ENCODE measurements at places on chromosomes 5 and 9.
A peak's percentile ranks its signal among the peaks of the same experiment; 100 is the strongest.

DNA sequence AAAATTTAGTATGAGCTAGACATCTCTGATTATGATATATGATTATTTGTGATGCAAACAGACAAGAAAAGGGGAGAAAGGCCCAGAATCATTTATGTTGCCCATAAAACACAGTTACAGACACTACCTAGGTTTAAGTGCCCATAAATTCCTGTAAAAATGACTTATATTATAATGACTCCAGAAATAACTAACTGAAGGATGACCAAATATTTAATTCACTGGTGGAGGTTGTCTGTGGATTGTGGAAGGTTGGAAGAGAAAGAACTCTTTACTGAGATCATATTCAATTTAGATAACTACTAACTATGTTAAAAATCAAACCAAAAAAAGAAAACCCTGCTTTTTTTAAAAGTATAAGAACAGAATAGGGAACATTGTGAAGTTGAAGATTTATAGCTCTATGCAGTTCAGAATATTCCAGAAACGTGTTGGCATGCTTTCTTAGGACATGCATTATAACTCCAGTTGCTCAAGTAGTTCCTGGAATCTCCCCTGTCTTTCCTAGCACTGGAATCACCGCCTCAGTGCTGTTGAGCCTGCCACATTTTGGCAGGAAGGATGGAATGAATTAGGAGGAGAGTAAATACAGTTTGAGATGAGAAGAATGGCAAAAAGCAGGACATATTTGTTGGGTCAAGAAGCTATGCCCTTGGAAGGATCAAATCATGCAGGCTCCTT, 72.0 kb upstream of the PAPPA start:
- DNase-seq, result peak; percentile 31

DNA sequence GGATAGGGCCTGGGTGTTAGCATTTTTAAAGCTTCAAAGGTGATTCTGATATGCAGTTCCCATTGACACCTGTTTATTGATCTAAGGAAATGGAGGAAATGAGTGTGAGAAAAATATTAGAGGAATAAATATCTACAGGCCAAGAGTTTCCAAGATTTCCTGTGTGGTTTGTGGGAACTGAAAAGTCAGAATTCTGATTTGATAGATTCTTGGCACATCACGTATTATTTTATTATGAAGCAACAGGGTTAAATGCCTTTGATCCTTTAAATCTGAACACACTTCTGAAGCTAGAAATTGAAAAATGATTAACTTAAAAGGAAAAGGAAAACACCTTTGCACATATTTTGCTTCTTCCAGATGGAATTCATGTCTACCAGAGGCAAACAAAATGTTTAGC, 113.7 kb downstream of the CD180 start:
- no peak for DNase-seq

DNA sequence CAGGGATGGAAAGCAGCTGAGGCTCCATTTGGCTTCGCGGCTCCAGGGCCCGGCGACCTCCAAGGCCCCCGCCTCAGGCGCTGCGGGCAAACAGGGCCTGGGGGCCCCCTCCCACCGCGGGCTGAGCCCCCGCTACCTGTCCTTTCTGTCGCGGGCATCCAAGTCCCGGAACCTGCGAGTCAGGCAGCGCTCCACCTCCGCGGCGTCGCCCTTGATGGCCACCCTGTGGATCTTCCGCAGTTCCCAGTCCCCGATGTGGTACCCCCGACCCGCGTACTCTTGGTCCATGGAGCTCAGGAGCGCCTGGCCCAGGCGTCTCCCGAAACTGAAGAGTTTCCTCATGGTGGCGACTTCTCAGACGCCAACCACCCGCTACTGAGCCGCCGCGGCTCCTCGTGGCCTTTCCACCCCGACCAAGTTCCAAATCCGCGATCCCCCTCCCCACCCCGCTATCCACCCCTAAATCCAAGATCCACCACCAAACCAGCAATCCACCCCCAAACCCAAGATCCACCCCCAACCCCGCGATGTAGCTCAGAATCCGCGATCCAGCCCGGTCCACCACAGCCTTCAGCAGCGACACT, 86.5 kb upstream of the CCDC180 start:
- no peak for DNase-seq

DNA sequence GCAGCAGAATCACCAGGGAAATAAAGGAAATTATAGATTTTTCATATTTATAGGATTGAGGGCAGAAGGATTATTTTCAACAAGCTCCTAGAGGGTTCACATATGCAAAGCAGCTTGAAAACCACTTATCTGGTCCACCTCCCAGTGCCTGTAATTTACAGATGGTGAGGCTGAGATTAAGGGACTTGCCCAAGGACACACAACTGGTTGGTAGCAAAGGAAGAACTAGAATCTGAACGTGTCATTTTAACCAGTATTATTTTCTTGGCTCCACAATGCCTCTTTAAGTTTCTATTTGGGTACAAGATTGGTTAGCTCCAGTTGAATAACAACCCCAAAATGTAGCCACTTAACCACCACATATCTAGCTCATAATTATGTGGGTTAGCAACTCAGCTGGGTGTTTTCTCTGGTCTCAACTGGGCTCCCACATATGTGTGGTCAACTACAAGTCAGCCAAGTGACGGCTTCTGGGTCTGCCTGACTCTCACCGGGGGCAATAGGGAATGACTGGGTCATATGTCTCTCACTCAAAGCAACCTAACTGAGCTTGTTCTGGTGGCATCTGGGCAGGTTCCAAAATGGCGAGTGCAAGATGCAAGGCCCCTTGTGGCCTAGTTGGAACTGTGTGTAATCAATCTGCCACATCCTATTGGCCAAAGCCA, 127.7 kb downstream of the ZDHHC21 start:
- no peak for DNase-seq

GRCh38 chr5:14413331-14413750, 168.3 kb upstream of the OTULINL start:
- DNase-seq, result no peak

DNA sequence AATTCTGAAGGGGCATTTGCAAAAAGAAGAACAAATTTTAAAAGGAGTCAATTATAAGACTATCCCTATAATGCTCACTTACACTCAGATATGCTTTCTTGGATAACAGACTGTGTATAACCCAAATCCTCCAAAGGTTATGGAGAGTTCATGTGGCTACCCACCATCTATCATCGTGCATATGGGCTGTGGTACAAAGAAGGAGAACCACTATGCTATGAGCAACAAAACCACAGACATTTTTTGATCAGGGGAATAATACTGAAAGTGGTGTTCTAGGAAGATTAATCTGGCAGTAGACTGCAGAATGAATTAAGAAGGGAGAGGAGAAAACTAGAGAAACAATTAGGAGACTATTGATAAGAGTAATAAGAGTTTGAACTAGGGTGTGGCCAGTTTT, 16.8 kb downstream of the NR3C1 start:
- no peak for DNase-seq

DNA sequence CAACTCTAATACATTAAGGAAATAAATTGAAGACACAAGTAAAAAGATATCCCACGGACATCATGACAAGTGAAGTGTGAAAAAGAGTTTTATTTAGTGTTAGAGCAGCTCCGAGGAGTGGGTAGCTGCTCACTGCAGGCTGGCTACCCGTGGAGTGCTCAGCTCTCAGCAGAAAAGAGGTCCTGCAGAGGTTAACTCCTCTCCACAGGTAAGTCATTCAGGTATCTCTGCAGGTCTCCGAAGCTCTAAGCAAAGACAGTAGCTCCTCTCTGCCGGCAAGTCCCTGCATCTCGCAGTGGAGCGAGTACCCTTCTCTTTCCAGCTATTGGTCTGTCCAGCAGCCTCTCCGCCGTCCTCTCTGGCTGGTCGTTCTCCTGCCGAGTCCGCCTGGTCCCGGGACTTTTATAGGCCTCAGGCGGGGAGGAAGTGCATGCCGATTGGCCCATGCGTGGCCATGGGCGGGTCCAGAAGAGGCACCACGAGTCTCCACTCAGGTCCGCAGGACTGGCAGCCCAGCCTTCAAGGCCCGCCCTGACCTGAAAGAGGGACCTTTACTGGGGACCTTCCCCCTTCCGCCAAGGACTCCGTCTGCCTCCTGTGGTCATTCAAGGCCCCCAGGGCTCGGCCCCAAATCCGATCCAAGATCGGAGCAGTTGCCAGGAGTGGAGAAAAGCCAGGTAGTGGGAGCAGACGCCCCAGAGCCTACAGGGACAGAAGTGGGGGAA, 29.9 kb downstream of the BTNL9 start:
- no peak for DNase-seq

DNA sequence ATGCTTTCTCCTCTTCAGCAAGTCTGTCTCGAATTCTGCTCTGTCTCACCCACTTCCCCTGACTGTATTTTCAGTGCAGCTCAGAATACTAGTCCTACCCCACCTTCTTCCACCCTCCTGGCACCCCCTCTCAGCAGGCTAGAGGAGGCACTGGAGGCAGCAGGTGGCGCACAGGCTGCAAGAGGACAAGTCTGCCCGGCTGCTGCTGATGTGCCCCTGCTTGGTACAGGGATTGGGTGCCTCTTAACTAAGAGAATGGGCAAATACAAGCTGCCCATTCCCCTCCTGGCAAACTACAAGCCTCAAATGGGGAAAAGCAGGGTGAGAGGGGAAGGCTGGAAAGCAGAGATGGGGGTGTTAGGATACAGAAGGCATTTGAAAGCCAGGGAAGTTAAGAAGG, 5.1 kb downstream of the TLN1 start:
- DNase-seq, result no peak

DNA sequence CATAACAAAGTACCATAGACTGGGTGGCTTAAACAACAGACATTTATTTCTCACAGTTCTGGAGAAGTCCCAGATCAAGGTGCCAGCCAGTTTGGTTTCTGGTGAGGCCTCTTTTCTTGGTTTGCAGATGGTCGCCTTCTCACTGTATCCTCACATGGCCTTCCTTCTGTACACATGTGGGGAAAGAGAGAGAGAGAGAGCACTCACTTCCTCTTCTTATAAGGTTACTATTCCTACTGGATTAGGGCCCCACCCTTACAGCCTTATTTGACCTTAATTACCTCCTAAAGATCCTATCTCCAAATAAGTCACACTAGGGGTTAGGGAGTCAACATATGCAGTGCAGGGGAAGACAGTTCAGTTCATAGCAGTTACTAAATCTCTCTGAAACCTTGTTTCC, 205.6 kb upstream of the GDNF start:
- DNase-seq, result no peak

DNA sequence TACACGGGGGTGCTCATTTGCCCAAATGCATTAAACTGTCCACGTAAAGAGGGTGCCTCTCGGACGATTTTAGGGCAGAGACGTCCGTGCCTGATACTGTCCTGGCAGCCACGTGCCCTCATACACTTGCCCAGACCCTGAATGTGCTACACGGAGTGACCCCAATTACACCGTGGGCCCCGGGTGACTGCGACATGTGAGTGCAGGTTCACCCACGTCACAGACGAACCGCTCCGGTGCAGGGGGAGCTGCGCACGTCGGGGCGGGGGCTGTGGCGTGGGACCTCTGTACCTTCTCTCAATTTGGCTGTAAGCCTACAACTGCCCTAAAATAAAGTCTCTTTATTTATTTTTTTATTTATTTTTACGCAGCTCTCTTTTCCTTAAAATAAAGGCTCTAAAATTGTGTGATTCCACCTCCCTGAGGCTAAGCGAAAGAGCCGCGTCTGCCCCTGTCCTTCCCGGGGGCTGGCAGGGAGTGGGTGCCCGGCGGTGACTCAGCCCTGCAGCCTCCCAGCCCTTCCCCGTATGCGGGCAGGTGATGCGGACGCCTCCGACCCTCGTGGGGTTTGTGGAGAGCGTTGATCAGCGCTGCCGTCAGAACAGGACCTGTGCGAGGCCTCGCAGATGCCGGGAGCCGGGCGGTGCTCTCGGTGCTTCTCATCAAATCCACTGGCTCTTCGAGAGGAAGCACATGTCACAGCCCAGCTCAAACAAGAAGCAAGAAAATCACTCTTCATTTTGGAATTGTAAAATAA, 9.2 kb upstream of the EGFL7 start:
- no peak for DNase-seq

- no peak for DNase-seq
These were observed 159.3 kb upstream of the TARS1 start for GRCh38 chr5:33281431-33281843.

GRCh38 chr5:149575131-149575530, 6.2 kb upstream of the ARHGEF37 start:
- no peak for DNase-seq

GRCh38 chr9:127523312-127523851, 72.1 kb downstream of the LRSAM1 start:
- DNase-seq, result no peak

GRCh38 chr9:36913393-36914211, 120.5 kb downstream of the PAX5 start:
- no peak for DNase-seq

DNA sequence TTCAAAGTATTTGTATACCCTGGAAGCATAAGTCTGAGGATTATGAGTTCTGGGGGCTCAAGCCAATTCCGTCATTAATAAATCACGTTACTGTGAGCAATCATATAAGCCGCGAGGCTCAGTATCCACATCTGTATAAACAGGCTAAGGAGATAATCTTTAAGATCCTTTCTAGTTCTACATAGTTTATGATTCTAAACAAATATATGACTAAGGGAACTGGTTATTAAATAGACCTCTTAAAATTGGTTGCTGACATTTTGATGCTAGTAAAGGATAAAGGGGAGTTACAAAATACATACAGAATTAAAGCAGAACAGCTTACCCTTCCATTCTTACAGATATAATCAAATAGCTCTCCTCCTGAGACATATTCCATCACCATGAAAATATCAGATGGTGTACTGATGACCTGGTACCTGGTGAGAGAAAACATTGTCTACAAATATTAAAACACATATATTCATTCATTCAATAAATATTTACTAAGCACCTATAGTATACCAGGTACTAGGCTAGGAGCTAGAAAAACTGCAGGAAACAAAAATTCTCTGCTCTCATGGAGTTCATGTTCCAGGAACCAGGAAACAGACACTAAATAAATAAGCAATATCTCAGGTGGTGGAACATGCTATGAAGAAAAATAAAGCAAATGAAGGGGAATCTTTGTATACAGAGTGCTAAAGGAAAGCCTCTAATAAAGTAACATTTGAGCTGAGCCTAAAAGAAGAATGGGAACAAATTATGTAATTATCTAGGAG, 19.5 kb upstream of the TTC33 start:
- no peak for DNase-seq
